ENCODE measurements at places on chromosomes 7 and 10.
A peak's percentile ranks its signal among the peaks of the same experiment; 100 is the strongest.

GRCh38 chr10:77505431-77506334 is 131.9 kb downstream of the KCNMA1 start:
- DNase-seq, result no peak

DNA sequence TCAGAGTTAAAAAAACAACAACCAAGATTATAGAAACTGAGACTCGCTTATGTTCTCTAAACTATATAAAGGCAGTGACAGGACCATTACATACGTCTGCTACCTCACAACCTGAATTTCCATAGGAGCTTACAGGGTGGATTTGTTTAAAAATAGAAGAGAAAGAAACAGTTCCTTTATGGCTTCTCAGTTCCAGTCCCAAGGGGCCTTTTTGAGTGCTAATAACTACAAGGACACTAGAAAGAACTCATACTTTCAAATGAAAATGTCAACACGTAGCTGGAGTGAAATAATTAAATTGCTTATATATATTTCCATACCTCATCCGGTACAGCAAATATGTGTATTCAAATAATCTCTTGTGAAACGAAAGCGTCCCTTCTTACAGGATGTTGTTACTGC is 19.7 kb downstream of the TSPAN12 start:
- DNase-seq, result no peak

- DNase-seq, result no peak
These were observed 90.0 kb downstream of the TFEC start for GRCh38 chr7:115940460-115941060.

DNA sequence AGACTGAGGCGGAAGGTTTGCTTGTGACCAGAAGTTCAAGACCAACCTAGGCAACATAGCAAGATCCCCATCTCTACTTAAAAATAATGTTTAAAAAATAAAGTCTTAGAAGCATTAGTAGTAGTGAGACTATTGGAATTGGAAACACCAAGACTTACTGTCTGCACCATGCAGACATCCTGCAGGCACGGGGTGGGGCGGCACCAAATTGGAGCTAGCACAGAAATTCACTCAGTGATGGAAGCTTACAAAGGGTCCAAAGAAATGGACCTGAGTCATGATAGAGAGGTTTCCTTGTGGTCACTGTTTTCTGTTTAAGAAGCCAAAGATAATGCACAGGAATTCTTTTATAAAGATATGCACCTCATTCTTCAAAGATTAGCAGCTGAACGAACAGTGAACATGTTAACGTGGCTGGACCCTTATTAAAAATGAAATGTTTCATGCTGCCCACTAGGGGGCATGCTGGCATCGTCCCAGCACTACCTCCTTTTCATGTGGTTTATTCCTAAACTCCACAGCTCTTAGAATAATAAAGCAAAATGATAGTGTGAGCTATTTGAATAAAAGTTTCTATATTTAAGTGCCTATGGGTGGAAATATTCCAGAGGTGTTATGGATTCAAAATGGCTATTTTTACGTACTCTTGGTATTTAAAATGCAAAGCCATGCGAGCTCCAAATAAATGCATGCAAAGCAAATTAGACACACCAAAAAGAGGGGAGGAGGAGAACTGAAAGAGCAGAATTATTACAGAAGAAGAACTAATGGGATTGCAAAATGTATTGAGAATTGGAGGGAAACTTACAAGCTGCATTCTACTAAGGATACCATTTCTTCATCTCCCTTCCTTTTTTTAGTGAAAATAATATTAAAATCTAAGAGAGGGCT is 28.6 kb downstream of the PDSS1 start:
- peak; percentile 78 for DNase-seq

DNA sequence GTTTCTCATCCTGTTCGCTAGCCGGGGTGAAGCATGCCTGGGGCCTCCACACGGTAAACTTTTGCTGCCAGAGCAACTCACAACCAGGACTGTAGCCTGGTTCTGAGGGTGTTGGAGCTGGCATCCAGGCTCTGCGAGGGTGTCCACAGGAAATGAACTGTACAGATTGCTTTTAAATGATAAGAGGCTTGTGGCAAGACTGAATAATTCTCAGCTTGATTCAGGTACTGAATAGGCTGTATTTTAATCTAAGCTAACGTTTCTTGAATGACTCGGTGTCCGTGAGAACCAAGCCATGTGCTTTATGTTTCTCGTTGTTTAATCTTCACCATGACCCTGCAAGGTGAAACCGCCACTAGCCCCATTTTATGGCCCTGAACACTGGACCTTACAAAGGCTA is 49.3 kb downstream of the EEPD1 start:
- DNase-seq, result no peak

GRCh38 chr7:17745610-17746009 is 194.7 kb downstream of the SNX13 start:
- no peak for DNase-seq
